Stimulated activated CD4-positive, alpha-beta T cell treated with anti-CD3 and anti-CD28 coated beads, Interleukin-1b, Interleukin-23, amount 100 ng/mL, for 48 hours (primary cell): ENCODE measurements at places on chromosomes 6 and 20.

DNA sequence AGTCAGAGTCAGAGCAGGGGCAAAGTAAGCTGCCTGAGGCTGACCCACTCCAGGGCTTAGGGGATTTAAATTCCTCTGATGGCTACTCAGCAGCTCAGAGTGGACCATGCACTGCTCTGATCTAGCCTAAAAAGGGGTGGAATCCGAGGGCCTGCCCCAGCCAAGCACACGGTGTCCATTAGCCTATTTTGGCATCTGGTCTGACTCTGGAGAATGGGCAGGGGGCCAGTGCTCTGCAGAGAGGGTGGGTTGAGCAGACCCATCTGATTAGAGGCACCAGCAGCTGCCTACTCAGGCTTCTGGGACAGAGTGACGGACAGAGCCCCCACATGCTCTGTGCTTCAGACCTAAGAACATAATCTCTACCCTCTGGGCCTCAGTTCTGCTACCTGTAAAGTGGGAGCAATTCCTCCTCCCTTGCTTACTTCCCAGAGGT, 25.9 kb upstream of the TGM2 start:
- no peak for DNase-seq

GRCh38 chr6:163173741-163174140, 240.8 kb upstream of the QKI start:
- no peak for DNase-seq

DNA sequence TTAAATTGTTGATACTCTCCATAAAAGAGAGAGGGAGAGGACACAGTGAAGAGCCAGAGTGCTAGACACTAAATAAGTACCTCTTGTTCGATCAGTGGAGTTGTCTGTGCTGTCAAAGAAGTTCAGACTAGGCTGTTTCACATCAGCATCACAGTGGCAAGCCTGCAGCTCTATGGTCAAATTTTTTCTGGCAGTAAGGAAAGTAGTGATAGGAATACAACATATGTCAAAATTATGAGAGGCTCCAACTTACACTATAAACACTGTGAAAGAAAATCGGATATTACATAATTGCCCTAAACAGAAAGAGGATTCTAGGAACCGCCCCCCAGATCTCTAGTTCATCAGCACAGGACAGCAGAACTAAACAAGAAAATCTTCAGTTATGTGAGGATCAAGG, 23.1 kb downstream of the DNAH8 start:
- no peak for DNase-seq

- DNase-seq: no peak
Observed at GRCh38 chr6:116330511-116330910, 40.2 kb upstream of the DSE start.

DNA sequence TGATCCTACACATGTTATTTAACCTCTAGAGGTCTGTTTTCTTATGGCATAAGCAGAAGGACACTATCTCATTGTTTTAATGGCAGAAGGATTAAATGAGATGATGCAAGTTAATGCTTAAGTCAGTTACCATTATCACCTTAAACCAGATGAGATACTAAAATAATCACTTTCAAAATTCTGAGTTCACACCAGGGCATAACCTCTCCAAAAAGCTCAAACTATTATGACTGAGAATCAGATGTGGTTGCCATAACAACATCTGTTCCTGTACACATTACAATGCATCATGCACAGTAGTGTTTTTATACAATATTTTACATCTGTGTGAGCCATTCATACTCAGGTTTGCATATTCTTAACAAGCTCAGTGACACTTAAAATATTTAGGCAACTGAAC, 10.2 kb downstream of the ADNP start:
- DNase-seq: no peak

DNA sequence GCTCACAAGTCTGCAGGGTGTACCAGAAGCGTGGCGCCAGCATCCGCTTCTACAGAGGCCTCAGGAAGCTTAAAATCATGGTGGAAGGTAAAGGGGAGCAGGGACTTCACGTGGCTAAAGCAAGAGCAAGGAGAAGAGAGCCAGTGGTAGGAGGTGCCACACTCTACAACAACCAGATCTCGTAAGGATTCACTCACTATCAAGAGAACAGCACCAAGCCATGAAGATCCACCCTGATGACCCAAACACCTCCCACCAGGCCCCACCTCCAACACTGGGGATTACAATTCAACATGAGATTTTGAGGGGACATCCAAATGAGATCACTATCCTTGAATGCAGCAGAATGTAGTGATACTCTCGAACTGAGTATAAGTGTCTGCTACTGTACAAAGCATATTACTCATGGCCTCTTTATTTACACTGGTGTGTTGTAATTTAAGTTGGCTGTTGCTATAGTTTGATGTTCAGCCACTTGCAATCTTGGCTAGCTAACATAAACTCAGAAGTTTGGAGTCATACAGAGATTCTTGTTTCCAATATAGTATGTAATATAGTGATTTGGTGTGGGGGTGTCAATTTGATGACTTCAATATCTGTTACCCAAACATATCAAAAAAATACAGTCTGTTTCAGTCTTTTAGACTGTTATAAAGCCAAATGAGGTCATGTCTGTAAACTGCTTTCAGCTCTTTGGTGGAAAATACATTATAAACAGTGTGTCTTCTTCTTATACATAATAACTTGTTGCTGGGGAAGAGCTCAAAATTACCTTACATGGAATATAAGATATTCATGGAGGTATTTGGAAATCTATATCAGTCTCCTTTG, 39.4 kb upstream of the MYLIP start:
- peak; percentile 3 for DNase-seq

DNA sequence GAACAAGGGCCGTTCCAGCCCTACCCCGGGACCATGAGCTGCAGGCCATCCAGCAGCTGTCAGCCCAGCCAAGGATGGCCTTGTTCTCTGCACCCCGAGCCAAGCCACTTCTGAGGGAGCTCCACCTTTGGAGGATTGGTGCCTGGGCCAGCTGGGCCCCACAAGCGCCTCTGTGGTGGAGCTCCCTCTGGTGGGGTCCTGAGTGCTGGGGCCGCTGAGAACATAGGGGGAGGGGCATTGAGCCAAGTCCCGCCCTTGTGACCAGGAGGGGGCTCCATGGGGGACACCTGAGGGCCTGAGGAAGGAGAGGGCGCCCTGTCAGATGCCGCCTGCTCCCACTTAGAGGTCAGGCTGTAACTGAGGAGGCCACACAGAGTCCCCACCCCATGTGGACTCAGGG, 43.2 kb downstream of the YTHDF1 start:
- no peak for DNase-seq

DNA sequence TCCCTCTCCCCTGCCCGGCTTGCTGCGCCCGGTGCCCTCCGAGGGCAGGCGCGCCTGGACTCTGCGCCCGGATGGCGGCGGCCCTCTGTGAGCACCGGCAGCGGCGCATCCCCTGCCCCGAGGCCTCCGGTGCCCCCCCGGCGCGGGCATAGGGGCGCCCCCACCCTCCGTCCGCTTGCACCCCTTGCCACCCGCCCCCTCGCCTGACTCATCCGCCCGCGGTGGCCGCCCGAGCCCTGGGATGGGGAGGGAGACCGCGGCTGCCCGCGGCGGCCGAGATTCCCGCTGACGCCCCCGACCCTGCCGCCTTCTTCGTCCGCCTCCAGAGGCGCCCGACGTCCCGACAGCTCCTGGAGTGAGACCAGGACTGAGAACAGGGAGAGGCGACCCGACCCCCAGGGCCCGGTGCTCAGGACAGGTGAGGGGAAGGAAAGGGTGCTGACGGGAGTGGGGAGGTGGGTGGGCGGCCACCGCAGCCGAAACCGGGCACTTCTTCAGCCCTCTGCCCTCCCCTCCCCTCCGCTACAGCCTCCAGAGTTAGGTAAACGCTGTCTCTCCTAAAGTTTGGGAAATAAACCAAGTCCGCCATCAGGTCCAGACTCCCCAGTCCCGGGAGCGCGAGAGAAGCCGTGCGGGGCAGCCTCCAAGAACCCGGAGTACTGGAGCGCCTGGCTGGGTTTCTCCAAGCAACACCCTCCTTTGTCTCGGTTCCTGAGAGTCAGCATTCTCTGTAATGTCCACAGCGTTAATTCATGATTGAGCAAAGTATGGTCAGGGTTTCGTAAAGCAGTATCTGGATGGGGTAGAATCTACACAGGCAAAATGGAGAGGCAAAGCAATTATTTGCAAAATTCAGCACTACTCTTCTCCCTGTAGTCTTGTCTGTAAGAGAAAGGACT, 539 bp downstream of the TMEM200A start:
- DNase-seq: peak; percentile 6

DNA sequence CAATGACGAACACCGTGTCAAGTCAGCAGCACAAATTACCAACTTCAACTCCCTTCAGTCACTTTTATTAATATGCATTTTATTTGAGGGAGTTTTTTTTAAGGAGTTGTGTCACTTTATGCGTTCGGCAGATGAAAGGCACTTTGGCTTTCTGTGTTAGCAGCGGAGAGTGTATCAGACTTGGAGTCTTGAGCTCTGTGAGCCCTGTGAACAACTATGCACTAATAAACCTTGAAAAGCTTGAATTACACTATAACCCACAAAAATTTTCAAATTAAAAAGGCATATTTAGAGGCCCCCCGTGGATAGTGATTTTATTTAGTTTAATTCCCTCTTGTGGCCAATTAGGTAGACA, 335.3 kb upstream of the NT5E start:
- no peak for DNase-seq

GRCh38 chr6:82436740-82437139, 73.1 kb downstream of the TPBG start:
- no peak for DNase-seq

DNA sequence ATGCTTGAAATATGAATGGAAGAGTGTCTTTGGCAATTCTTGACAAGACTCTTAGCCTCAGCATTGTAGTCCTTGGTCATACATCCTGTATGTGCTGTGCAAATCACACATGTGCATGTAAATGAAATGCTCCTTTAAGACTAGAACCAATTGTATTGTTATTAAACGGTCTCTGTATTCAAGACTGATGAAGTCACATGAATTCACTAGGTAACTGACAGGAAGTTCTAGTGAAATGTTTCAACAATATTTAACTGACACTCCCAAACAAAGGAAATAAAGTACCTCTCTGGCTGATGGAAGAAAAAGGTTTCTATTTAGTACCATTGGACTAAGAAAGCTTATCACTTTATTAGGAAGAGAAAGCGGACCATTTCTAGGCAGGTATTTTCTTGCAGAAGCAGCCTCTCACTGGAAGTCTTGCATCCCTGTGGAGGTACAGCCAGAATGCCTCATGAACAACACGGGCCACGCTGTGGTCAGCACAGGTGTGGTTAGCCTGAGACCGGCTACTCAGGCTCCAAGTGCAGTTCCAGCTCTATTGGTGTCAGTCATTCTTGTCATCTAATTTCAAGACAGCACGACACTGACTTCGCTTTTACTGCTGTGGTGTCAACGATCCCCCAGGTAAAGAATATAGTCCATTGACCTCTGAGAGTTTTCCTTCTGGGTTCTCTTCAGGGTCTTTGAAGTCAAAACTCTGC, 17.3 kb downstream of the PPP1R3G start:
- no peak for DNase-seq

GRCh38 chr6:125930765-125931418, 25.7 kb upstream of the HINT3 start:
- DNase-seq: no peak

GRCh38 chr6:35081426-35081851, 59.7 kb downstream of the TCP11 start:
- no peak for DNase-seq

DNA sequence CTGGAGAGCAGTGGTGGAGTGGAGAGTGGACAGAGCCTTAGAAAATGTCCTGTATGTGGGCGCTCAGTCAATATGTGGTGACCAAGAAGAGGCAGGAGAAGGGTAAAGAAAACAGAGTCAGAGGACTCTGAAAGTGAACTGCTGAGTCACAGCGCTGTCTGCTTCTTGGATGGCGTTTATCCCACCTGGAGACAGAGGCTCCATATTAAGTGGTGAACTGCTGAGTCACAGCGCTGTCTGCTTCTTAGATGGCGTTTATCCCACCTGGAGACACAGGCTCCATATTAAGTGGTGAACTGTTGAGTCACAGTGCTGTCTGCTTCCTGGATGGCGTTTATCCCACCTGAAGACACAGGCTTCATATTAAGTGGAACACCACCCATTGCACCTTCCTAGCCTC, 119.3 kb upstream of the RALGAPA2 start:
- no peak for DNase-seq

DNA sequence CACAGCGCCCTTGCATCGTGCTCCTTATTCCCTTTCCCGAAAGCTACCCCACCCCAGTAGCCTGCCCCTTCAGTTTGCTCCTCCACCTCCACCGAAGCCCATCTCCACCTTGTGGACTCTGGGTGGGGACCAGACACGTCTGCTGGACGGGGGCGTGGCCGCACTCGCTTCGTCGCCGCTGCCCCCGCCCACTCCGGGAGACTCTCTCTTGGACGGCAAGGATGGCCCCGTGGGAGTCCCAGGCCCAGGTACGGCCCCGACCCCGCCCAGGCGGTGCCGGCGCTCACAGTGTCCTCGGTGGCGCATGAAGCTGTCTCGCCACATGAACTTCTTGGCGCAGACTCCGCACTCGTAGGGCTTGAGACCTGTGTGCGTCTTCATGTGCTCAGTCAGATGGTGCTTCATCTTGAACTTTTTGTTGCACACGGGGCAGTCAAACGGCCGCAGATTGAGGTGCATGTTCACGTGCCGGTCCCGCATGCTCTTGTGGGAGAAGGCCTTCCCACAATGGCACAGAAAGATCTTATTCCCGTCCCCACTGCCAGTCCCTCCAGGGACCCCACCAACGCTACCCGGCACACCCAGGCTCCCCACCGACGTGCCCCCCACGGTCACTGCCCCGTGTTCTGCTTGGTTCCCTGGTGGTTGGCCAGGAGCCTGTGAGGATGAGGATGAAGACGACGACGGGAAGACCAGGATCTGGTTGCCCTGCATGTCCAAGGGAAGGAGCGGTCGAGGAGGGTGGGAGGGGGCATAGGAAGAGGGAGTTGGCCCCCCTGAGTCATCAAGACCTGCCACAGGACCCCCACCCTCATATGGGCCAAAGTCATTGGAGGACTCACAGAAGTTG, 1.3 kb upstream of the TAPBP start:
- DNase-seq: no peak

GRCh38 chr6:8229915-8230756, 127.8 kb upstream of the EEF1E1 start:
- DNase-seq: no peak

DNA sequence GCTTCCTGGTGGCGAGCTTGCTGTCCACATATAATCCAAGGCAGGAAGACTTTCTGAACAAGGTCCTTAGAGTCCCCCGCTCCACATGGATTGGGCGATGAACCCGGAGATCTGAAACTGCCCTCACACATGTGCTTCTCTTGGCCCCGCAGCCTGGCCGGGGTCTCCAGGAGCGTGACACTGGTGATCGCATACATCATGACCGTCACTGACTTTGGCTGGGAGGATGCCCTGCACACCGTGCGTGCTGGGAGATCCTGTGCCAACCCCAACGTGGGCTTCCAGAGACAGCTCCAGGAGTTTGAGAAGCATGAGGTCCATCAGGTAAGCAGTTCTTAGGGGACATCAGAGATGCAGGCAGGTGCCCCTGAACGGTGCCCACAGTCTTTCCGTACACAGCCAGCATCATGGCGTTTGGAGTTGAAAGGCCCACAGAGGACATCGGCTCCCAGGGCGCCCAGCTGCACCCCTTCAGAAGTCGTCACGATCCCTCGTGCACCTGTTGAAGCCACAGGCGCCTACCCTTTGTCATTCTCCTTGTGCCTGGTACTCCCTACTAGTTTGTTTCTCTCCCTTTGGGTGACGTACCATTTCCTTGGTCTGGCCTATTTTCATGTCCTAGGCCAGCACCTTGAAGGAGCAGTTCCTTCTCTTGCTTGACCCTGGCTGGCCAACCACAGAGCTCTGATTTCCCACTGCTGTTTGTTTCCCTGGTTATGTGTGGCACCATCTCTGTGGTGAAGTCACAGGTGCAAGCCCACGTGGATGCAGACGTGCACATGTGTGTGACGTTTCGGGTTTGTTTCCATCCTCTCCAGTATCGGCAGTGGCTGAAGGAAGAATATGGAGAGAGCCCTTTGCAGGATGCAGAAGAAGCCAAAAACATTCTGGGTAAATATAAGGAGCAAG, 43.3 kb upstream of the IRF4 start:
- no peak for DNase-seq
